Neural progenitor cell (in vitro differentiated cells): ENCODE measurements at places on chromosomes 7 and 10. TPM values are rescaled to one million over a fixed set of nuclear protein-coding genes. Genes with fewer than 3 reads are reported as not detected.
A peak's percentile ranks its signal among the peaks of the same experiment; 100 is the strongest.

GRCh38 chr7:18515067-18515466 lies 19.5 kb downstream of the HDAC9 start:
- DNase-seq: no peak
- no peak overlapping the region for H3K27ac ChIP-seq
- peaks cover 6% of the 10 kb centered on the region for H3K4me1 ChIP-seq
- H3K27me3 ChIP-seq: no peaks in the 10 kb centered on the region
- no peaks in the 10 kb centered on the region for H3K36me3 ChIP-seq

GRCh38 chr7:37320140-37320847 lies 128.4 kb downstream of the ELMO1 start:
- DNase-seq: no peak
- H3K27me3 ChIP-seq: no peaks in the 10 kb centered on the region
- H3K36me3 ChIP-seq: no peaks in the 10 kb centered on the region
- no peaks in the 10 kb centered on the region for H3K4me1 ChIP-seq
- H3K4me3 ChIP-seq: no peak overlapping the region

DNA sequence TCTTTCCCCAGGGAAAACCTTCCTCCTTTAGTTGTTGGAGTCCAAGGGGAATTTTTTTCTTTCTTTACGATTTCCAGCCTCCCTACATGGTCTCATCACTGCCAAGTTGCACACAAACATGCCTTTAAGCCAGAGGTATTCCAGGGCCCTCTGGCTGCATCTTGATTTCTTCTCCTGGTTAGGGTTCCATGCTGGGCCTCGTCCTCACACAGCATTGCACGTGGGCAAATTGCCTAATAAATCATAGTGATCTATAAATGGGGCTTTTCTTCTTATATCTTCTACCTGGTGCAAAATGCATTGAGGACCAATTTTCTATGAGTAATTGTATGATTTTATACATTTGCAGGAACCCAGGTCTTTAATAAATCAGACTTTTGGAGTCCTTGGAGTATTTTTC lies 284.2 kb downstream of the C7orf25 start:
- H3K4me1 ChIP-seq: no peaks in the 10 kb centered on the region
- no peak overlapping the region for H3K27ac ChIP-seq
- H3K4me3 ChIP-seq: no peak overlapping the region
- DNase-seq: no peak
- no peaks in the 10 kb centered on the region for H3K27me3 ChIP-seq

GRCh38 chr10:119131512-119132240 lies 27.8 kb downstream of the DENND10 start:
- no peaks in the 10 kb centered on the region for H3K36me3 ChIP-seq
- no peak overlapping the region for H3K27ac ChIP-seq
- no peak overlapping the region for H3K4me3 ChIP-seq

DNA sequence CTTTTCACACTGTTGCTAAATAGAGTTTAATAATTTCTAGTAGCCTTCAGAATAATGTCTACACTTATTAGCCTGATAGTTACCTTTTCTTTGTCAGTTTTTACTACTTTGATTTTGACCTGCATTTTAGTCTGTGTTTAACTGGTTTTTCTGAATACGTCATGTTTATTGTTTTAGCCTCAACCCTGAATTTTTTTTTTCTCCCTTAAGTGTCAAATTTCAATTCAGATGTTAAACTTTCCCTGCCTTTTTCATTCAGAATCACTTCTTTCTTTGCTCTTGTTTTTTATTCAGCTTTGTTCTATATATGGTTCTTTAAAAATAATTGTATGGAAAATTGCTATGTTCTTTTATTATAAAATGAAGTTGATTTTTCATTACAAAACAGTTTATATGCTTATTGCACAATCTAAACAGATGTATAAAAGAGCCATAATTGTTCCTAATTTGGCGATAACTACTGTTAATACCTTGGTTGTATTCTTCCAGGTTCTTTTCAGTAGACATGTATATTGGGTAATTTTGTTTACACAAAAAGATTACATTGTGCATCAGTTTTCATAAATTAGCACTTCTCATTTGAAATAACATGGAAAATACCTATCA lies 159.7 kb downstream of the ADK start:
- no peak overlapping the region for H3K4me3 ChIP-seq
- H3K36me3 ChIP-seq: no peaks in the 10 kb centered on the region
- no peaks in the 10 kb centered on the region for H3K27me3 ChIP-seq
- H3K27ac ChIP-seq: no peak overlapping the region

The MYL7 gene
- not detected in 2 replicates for total RNA-seq

The TMEM139 gene
- 0.94 and 5.4 TPM in 2 replicates for total RNA-seq

GRCh38 chr10:77421591-77421990 lies 216.0 kb downstream of the KCNMA1 start:
- H3K4me1 ChIP-seq: peaks cover 3% of the 10 kb centered on the region
- H3K27ac ChIP-seq: no peak overlapping the region
- DNase-seq: no peak
- no peaks in the 10 kb centered on the region for H3K36me3 ChIP-seq
- H3K4me3 ChIP-seq: no peak overlapping the region

GRCh38 chr7:102975854-102976253 lies 63.1 kb downstream of the LRRC17 start:
- H3K4me1 ChIP-seq: no peaks in the 10 kb centered on the region
- no peaks in the 10 kb centered on the region for H3K36me3 ChIP-seq
- H3K4me3 ChIP-seq: no peak overlapping the region

The ZNF511 gene
- 34.4 and 44.4 TPM in 2 replicates for total RNA-seq

DNA sequence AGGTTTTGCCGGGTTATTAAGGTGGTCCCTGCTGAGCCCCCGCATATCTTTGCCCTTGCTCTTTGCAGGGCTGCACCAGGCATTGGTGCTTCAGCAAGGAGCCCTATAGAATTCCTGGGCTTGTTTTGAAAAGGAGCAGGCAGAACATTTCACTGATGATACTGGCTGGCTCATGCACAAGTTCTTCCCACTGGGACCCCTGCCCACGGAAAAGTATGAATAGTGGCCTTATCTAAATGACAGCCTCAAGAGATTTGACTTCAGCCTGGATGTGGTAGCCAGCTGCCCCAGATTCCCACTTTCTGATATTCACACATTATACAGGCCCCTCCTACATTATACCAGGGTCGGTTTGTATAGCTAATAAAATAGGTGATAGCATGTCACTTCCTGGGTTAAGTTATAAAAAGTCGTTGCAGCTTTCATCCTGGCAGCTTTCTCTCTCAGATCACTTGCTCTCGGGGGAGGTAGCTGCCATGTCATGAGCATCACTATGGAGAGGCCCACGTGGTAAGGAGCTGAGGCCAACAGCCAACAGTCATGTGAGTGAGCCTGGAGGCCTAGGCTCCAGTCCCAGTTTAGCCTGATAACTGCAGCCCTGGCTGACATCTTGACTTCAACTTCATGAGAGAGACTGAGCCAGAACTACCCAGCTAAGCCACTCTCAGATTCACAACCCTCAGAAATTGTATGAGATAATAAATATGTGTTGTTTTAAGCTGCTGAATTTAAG lies 16.8 kb upstream of the CRTAC1 start:
- H3K4me1 ChIP-seq: no peaks in the 10 kb centered on the region
- no peak overlapping the region for H3K27ac ChIP-seq
- H3K36me3 ChIP-seq: no peaks in the 10 kb centered on the region
- peaks cover 36% of the 10 kb centered on the region for H3K27me3 ChIP-seq

GRCh38 chr7:34451923-34452322 lies 206.1 kb upstream of the NPSR1 start:
- no peak overlapping the region for H3K4me3 ChIP-seq
- peaks cover 10% of the 10 kb centered on the region for H3K4me1 ChIP-seq
- no peak overlapping the region for H3K27ac ChIP-seq
- no peaks in the 10 kb centered on the region for H3K27me3 ChIP-seq

The SRGN gene
- total RNA-seq: not detected in 2 replicates

The DYDC1 gene
- not detected in 2 replicates for total RNA-seq

- DNase-seq: no peak
- peaks cover 22% of the 10 kb centered on the region for H3K4me1 ChIP-seq
- H3K4me3 ChIP-seq: no peak overlapping the region
Observed at GRCh38 chr10:74863551-74863950, 37.2 kb downstream of the KAT6B start.

- no peak for DNase-seq
- no peak overlapping the region for H3K4me3 ChIP-seq
- H3K4me1 ChIP-seq: peaks cover 21% of the 10 kb centered on the region
Observed at GRCh38 chr7:154873500-154874121, 129.3 kb downstream of the PAXIP1 start.

- no peaks in the 10 kb centered on the region for H3K4me1 ChIP-seq
- H3K27ac ChIP-seq: no peak overlapping the region
- no peak for DNase-seq
- H3K36me3 ChIP-seq: no peaks in the 10 kb centered on the region
Observed at GRCh38 chr10:28995497-28995896, 293.4 kb upstream of the LYZL1 start.

The CADPS2 gene
- 13.2 and 19.1 TPM in 2 replicates for total RNA-seq

- H3K4me3 ChIP-seq: no peak overlapping the region
- no peak for DNase-seq
- H3K27ac ChIP-seq: no peak overlapping the region
- peaks cover 4% of the 10 kb centered on the region for H3K27me3 ChIP-seq
- H3K36me3 ChIP-seq: no peaks in the 10 kb centered on the region
Observed at GRCh38 chr10:86261470-86261869, 105.1 kb downstream of the GRID1 start.

GRCh38 chr7:129612112-129613015 lies 844 bp downstream of the NRF1 start:
- H3K27me3 ChIP-seq: no peaks in the 10 kb centered on the region
- peak overlapping the region; percentile 98 for H3K27ac ChIP-seq
- peaks cover 25% of the 10 kb centered on the region for H3K4me1 ChIP-seq
- no peaks in the 10 kb centered on the region for H3K36me3 ChIP-seq
- peak; percentile 48 for DNase-seq

The AMZ1 gene
- total RNA-seq: 0.09 TPM in 1 of 2 replicates, not detected in the other

DNA sequence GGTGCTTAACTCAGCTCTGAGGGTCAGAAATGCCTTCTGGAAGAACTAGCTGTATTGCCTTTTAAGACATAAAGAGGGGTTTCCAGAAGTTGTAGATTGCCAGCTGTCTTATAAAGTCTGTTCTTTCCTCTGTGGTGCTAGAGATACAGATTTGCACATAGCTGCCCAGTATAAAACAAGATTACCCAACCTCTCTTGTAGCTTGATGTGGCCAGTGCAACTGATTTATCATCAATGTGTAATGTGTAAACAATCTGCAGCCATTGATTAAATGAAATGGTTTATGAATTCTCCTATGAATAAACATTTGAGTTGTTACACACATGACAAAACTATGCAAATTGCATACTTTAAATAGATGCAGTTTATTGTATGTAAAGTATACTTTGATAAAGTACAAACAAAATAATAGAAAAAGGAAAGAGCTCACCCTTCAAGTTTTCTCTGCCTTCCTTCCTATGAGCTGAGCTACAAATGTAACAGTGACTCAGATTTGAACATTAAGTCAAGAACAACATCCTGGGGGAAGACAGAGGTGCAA lies 195.2 kb downstream of the TMEM26 start:
- H3K4me1 ChIP-seq: no peaks in the 10 kb centered on the region
- no peaks in the 10 kb centered on the region for H3K36me3 ChIP-seq
- H3K27me3 ChIP-seq: no peaks in the 10 kb centered on the region
- no peak overlapping the region for H3K4me3 ChIP-seq
- DNase-seq: no peak
- H3K27ac ChIP-seq: no peak overlapping the region

- H3K27ac ChIP-seq: no peak overlapping the region
- no peak overlapping the region for H3K4me3 ChIP-seq
- DNase-seq: no peak
Observed at GRCh38 chr7:157444011-157444842, 107.4 kb downstream of the DNAJB6 start.

The ADGRA1 gene
- total RNA-seq: not detected in 2 replicates

The ELN gene
- total RNA-seq: 0.47 and 1.1 TPM in 2 replicates

DNA sequence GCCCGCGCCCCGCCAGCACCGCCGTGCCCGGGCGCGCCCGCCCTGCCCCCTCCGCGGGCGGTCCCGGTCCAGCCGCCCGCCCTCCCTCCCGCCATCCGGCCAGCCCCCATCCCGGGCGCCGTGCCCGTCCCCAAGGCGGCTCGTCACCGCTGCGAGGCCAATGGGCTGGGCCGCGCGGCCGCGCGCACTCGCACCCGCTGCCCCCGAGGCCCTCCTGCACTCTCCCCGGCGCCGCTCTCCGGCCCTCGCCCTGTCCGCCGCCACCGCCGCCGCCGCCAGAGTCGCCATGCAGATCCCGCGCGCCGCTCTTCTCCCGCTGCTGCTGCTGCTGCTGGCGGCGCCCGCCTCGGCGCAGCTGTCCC lies at the start of gene HTRA1:
Gene HTRA1, plus strand, starts transcription at position 187 of the 362 bp plus-strand sequence. Its CDS starts 100 bp downstream, at position 287.
- peak; percentile 89 for DNase-seq
- H3K36me3 ChIP-seq: no peaks in the 10 kb centered on the region
- peaks cover 86% of the 10 kb centered on the region for H3K27me3 ChIP-seq
- H3K4me1 ChIP-seq: peaks cover 15% of the 10 kb centered on the region
- no peak within 1 kb of the TSS for H3K27ac ChIP-seq
- peak within 1 kb of the TSS; percentile 62 for H3K4me3 ChIP-seq

The CALML3 gene
- not detected in 2 replicates for total RNA-seq

DNA sequence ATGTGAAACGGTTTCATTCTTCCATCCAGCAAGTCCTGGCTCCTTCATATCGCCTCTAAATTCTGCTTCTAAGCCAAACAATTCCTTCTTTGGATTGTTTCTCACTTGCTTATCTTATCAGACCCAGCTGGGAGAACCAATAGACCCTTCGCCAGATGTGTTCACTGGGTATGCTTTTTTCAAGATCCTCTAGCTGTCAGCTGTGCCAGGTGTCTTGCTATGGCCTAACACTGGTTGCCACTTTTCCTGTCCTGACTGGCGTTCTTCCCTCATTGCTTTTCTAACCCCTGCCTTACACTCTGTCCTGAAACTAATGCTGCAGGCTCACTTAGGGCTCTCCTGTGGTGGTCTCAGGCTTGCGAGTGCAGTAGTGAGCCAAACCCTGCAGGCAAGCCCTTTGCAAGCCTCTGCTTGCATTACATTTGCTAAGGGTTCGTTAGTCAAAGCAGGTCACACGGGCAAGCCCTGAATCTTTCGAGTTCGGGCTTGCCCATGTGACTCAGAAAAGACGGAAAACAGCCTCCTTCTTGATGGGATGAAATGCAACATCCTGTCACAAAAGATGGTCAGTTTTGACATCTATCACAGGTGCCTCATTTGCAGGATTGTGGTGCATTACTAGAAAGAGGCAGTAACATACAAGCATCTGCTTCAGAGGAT lies 92.8 kb downstream of the VWC2 start:
- no peak for DNase-seq
- peaks cover 9% of the 10 kb centered on the region for H3K4me1 ChIP-seq
- H3K4me3 ChIP-seq: no peak overlapping the region
- no peaks in the 10 kb centered on the region for H3K27me3 ChIP-seq

The OGDHL gene
- total RNA-seq: 0.34 and 0.56 TPM in 2 replicates

- H3K4me3 ChIP-seq: no peak overlapping the region
- H3K27ac ChIP-seq: no peak overlapping the region
- H3K27me3 ChIP-seq: no peaks in the 10 kb centered on the region
- no peaks in the 10 kb centered on the region for H3K4me1 ChIP-seq
- H3K36me3 ChIP-seq: no peaks in the 10 kb centered on the region
Observed at GRCh38 chr10:102704915-102705314, 9.3 kb downstream of the ARL3 start.

The TDRD1 gene
- total RNA-seq: 0.04 TPM in 1 of 2 replicates, not detected in the other

The LHPP gene
- 23.3 and 24.5 TPM in 2 replicates for total RNA-seq

- no peak for DNase-seq
- peaks cover 4% of the 10 kb centered on the region for H3K36me3 ChIP-seq
- no peaks in the 10 kb centered on the region for H3K4me1 ChIP-seq
- no peak overlapping the region for H3K27ac ChIP-seq
Observed at GRCh38 chr7:30335763-30336487, 51.5 kb downstream of the ZNRF2 start.
